Endothelial cell of coronary artery (primary cell): ENCODE measurements at places on chromosomes 7 and 10. TPM values are rescaled to one million over a fixed set of nuclear protein-coding genes. Genes with fewer than 3 reads are reported as not detected.

Gene PLXDC2
- under 0.01 and 2.4 TPM in 2 replicates for total RNA-seq

Gene SFTPA2
- total RNA-seq: not detected in 2 replicates

Gene AMPH
- total RNA-seq: 0.09 TPM in 1 of 2 replicates, not detected in the other

Gene PGAM2
- total RNA-seq: not detected in 2 replicates

Gene HDAC9
- 1.8 and 6.0 TPM in 2 replicates for total RNA-seq

Gene AZGP1
- total RNA-seq: not detected in 2 replicates

Gene ADAM12
- total RNA-seq: 1.3 and 4.2 TPM in 2 replicates

Gene BZW2
- 79.4 and 97.0 TPM in 2 replicates for total RNA-seq

Gene FAM25C
- total RNA-seq: not detected in 2 replicates

Gene ZNF488
- under 0.01 and 0.09 TPM in 2 replicates for total RNA-seq

Gene MYH16
- 0.38 and 0.72 TPM in 2 replicates for total RNA-seq

Gene C10orf67
- not detected in 2 replicates for total RNA-seq

Gene CALHM3
- not detected in 2 replicates for total RNA-seq

Gene AFAP1L2
- 1.9 and 2.8 TPM in 2 replicates for total RNA-seq

Gene COL17A1
- total RNA-seq: 2.2 and 5.4 TPM in 2 replicates

Gene UNCX
- not detected in 2 replicates for total RNA-seq

Gene BLNK
- not detected in 2 replicates for total RNA-seq

Gene HSPA12A
- total RNA-seq: 0.28 and 0.45 TPM in 2 replicates

Gene GSTO2
- total RNA-seq: 0.18 and 0.66 TPM in 2 replicates
